ENCODE measurements at places on chromosomes 3 and 15.
A peak's percentile ranks its signal among the peaks of the same experiment; 100 is the strongest.

DNA sequence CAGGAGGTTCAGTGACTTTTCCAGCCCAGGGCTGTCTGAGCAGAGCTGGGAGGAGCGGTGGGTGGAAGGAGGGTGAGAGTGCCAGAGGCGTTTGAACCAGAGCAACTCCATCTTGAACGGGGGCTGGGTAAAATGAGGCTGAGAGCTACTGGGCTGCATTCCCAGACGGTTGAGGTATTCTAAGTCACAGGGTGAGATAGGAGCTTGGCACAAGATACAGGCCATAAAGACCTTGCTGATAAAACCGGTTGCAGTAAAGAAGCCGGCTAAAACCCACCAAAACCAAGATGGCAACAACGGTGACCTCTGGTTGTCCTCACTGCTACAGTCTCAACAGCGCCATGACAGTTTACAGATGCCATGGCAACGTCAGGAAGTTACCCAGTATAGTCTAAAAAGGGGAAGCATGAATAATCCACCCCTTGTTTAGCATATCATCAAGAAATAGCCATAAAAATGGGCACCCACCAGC is 60.2 kb downstream of the ABTB1 start:
- no peak for DNase-seq

DNA sequence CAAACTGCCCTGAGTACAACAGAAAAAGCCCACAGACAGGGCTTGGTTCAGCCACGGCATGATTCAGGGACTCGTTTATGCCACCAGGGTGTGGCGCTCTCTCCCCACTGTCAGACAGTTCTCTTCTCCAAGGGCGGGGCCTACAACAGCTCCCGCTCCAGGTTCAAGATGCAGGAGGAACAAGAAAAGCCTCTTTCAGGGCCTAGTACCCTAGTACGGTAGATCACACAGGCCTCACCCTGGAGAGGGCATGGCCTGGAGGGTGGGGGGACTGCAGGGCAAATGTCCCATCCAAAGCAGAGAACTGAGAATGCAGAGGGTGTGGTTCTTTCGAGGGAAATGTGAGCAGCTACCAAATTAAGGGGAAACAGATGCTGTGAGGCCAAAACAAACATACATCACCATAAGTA is 12.0 kb downstream of the MESD start:
- peak; percentile 33 for DNase-seq

DNA sequence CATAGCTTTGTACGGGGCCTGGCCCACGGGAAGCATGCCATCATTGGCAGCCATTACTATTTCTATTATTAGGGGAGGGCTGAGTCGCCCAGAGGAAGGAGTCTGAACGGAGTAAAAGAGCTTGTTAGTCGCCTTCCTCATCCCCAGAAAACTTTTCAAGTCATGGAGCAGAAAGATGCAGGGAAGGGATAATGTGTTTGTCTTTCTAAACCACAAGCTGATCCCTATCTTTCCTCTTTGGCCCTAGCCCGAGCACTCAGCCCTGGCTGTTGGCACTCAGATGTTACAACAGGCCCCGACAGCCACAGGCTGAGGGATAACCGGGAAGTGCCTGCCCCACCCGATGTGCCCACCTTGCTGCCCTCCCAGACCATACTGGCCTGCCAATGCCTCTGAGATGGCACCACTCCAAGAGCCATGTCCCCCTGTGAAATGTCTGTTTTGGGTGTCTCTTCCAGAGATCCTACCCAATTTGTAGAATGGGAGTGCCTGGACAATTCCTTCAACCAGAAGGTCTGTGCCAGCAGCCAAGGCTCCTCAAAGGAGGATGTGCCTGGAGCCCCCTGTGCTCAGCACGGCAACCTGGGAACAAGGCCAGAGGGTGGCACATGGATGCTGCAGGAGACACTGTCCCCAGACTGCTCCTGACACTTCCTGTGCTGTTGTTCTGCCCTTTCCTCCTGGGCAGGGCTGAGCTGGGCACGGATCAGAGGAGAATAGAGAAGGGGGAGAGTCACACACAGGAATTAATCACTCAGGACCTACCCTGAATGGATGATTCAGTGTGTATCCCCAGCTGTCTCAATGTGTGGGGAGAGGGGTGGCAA is 10.8 kb downstream of the PAK6 start:
- no peak for DNase-seq

DNA sequence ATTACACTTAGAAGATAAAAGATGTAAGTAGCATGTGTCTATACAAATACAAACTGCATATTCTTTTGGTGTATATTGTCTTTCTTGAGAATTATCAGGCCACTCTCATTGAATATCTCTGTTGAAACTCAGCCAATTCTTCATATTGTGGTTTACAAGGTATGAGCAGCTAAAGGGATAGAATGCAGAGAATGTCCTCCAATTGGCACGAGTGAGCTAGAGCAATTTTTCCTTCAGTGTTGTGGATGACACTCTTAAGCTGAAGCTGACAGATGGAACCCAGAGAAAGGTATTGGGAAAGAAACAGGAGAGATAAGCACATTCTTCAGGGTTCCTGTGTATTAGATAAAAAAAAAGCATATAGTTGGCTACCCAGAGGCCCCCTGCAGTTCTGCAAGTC is 453.1 kb downstream of the EPHA3 start:
- no peak for DNase-seq

GRCh38 chr3:37456270-37456708 is 281.9 kb upstream of the LRRFIP2 start:
- peak; percentile 90 for DNase-seq

- DNase-seq: no peak
Observed at GRCh38 chr3:61638741-61639140, 77.4 kb downstream of the PTPRG start.

DNA sequence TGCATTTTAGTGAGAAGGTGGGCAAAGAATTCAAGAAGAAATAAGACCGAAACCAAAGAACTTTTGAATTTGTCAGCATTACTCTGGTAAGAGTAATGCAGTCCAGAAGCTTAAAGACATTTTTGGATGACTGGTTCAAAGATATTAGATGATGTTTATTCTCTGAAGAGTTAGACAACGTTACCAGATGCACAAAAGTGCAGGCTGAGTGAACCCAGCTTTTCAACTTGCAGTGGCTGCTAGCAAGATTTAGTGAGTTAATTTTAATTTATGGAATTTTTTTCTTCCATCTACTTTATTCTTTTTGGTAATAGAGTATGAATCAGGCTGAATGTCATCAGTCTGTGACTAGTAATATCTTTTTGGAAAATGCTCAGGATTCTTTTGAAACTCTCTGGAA is 267.3 kb upstream of the AZI2 start:
- no peak for DNase-seq

DNA sequence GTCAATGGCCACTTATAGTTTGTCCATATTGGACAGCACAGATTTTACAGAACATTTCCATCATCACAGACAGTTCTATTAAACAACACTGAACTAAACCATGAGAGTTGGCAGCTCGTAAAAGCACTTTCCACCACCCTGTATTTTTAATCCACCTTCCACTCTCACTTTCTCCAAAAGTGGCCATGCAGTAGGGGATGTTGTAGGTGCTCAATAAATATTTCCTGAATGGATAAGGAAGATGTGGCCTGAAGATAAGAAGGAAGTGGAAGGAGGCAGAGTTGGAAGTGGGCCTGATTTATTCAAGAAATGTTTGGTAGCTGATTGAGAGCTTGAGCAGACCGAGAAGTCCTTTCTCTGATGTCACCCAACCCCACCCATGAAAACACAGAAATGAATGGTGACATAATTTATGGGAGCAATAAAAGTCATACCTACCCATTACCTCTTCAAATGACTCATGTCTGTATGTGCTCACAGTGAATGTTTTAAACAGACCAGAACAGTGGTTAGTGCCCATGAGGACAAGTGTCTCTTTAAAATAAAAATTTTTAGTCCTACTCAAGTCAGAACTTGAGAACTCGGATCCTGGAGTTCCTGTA is 39.6 kb upstream of the CTNNB1 start:
- DNase-seq: no peak

- DNase-seq: no peak
Observed at GRCh38 chr3:141249041-141249440, 17.4 kb downstream of the PXYLP1 start.

GRCh38 chr15:44781128-44781810 is 44.9 kb downstream of the TRIM69 start:
- no peak for DNase-seq

DNA sequence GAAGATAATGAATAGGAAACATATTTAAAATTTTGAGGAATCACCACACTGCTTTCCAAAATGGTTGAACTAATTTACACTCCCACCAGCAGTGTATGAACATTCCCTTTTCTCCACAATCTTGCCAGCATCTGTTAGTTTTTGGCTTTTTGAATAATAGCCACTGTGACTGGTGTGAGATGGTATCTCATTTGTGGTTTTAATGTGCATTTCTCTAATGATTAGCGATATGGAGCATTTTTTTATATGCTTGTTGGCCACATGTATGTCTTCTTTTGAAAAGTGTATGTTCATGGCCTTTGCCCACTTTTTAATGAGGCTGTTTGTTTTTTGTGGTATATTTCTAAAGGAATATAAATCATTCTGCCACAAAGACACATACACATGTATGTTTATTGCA is 166.3 kb downstream of the NECTIN3 start:
- no peak for DNase-seq

- no peak for DNase-seq
Observed at GRCh38 chr3:186664506-186664905, 1.3 kb upstream of the HRG start.

GRCh38 chr3:156407617-156408225 is 147.2 kb downstream of the SSR3 start:
- DNase-seq: no peak

DNA sequence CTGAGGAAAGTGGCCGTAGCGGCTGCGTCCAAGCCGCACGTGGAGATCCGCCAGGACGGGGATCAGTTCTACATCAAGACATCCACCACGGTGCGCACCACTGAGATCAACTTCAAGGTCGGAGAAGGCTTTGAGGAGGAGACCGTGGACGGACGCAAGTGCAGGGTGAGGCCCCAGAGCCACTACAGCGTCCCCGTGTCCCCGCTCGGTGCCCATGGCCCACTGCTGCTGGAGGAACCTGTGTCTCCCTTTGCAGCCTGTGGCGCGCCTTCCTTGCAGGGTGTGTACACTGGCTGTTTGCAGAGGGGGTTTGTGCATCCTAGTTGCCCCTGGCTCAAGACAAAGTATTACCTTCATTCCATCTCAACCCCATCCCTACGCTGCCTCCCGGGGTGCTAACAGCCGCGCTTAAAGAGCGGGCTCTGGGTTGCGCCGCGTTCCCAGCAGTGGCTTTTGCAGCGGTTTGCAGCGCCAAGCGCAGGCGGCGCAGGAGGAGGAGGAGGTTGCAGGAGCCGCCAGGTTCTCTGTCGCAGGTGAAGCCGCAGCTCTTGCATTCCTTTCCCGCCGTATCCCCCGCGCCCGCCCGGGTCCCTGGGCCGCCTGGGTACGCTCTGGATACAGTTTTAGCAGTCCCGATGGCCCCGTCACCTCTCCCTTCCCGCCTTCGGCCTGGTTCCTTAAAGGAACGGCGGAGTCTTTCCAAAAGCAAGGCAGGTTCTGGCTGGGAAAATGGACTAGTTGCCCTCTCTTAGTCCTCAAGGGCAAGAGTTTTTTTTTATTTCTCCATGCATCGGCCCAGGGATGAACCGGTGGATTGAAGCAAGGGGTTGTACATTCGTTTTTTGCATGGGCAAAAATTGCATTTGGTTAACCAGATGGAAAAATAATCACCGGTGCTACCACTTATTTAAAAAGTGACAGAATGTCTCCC is 1.2 kb downstream of the CRABP1 start:
- no peak for DNase-seq

- DNase-seq: no peak
Observed at GRCh38 chr3:183527428-183528379, 27.8 kb downstream of the KLHL6 start.

DNA sequence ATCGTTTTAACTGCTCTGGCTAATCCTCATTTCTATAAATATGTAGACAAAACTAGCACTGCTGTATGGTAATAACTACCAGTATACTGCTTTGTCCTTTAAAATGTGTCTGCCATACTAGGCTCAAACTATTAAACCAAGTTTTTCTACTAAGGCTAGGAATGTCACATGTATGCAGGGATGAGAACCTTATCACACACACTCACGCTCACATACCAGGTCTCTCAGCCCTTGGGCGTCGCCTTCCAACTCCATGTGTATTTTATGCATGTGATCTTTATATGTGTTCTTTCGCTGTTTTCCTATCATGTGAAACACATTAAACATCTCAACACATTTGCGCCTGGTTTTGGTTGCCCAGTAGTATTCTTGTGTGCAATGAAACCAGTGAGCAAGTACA is 32.6 kb downstream of the ATP2C1 start:
- DNase-seq: no peak

GRCh38 chr3:160130071-160130470 is 95.2 kb upstream of the C3orf80 start:
- DNase-seq: no peak
